ENCODE measurements at places on chromosomes 11 and 22.

GRCh38 chr22:35352214-35353111, 28.4 kb upstream of the HMOX1 start:
- DNase-seq: peak; percentile 20

GRCh38 chr11:62611705-62612365, 740 bp downstream of the EML3 start:
- peak; percentile 58 for DNase-seq

DNA sequence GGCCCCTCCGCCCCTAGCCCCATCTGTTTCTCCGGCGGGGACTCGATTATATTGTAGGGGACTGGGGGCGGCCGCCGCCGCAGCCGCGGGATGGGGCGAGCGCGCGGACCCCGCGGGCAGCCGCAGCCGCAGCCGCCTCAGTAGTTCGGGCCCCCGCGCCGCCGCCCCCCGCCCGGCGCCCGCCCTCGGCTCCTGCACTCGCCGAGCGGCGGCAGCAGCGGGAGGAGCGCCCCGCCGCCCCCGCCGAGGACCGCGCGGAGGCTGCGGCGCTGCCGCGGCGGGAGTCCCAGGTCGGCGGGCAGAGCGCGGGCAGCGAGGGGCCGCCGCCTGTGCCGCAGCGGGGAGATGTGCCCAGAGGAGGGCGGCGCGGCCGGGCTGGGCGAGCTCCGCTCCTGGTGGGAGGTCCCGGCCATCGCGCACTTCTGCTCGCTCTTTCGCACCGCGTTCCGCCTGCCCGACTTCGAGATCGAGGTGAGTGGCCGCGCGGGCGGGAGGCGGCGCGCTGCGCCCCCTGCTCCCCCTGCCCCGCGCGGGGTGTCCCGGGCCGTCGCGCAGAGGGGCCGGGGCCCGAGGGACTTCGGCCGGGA, at the start of gene CECR2:
CECR2 (plus strand) TSS at position 22 of the 587 bp plus-strand sequence; CDS start at position 346, 324 bp downstream.
- DNase-seq: peak; percentile 66

DNA sequence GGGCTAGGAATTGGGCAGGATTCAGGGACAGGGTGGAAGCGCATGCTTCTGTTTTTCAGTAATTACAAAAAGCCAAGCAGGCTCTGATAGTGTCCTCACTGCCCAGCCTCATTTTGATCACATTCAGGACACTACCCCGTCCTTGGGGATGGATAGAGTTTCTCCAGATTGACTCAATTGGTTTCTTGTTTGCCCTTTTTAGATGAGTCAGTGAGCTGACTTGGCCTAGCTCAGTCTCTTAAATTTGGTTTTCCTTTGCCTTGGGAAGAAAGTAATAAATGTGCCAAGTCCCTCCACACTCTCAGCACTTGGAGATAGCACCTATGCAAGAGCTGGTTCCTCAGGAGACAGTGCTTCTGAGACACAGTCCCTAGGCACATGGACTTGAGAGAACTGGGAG, 25.5 kb downstream of the DKK3 start:
- DNase-seq: no peak

DNA sequence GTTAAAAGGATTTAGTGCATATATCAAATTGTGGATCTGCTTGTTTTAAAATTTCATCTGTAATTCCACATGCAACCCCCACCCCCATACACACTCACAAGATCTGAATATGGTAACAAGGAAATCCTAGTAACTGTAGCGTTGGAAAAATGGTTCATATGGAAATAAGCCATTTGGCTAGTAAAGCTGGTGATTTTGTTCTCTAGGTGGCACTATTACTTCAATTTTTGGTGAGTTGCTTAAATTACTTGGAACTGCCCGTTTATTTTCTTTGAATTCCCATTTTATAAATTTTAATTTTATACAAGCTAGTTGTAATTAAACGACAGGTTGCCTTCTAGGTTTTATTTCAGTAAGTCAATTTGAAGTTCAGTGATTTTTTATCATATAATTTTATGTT, 5.3 kb downstream of the BDNF start:
- no peak for DNase-seq

GRCh38 chr11:44893846-44894617, 56.7 kb downstream of the TP53I11 start:
- peak; percentile 90 for DNase-seq

DNA sequence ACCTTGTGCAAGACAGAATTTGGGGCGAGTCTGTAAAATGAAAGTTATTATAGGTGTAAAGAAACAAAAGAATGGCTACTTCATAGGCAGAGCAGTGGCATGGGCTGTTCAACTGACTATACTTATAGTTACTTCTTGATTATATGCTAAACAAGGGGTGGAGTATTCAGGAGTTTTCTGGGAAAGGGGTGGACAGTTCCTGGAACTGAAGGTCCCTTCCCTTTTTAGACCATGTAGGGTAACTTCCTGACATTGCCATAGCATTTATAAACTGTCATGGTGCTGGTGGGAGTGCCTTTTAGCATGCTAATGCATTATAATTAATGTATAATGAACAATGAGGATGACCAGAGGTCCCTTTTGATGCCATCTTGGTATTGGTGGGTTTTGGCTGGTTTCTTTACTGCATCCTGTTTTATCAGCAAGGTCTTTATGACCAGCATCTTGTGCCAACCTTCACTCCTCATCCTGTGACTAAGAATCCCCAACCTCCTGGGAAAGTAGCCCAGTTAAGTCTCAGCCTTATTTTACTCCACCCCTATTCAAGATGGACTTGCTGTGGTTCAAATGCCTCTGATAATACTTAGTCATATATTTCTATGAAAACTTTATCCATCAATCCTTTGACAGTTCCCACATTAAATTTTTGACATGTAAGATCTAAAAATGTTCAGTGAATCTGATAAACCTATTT, 118.6 kb downstream of the ARHGAP42 start:
- DNase-seq: no peak

GRCh38 chr11:126890561-126890960, 110.0 kb downstream of the KIRREL3 start:
- peak; percentile 42 for DNase-seq

DNA sequence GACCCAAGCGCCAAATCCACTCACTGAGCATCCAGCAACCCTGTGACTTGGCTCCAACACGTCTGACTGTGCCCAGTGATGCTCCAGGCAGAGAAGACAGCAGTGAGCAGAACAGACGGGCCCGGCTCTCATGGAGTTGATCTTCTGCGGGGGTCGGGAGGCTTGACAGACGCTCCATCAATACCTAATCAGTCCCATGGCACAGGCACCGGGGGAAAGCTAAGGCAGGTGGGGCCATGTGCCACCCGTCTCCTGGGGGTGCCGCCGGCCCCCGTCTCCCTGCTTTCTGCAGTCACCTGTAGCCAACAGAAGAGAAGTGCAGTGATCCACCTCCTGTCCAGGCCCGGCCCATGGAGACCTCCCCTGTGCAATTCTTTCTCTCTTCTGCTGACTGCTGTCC, 47.5 kb downstream of the LINC01488 start:
- no peak for DNase-seq

GRCh38 chr11:62654297-62654696, 1.2 kb upstream of the INTS5 start:
- no peak for DNase-seq

DNA sequence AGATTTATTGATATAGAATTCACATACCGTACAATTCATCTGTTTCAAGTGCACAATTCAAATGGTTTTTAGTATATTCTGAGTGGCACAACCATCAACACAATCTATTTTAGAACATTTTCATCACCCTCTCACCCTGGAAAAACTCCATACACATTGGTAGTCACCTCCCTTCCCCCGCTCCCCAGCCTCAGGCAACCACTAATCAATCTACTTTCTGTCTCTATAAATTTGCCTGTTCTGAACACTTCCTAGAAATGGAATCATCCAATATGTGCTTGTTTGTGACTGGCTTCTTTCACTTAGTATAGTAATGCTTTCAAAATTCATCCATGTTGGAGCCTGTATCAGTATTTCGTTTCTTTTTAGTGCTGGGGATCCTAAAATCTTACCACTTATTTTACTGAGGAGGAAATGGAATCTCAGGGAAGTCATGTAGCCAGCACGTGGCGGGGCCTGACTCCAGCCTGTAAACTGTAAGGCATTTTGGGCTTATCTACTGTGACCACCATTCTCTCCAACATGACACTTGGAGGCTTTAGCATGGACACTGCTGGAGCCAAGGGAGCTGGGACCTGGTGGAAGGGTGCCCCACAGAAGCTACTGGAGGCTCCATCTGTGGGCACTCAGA, 905 bp upstream of the UCP3 start:
- DNase-seq: peak; percentile 6

DNA sequence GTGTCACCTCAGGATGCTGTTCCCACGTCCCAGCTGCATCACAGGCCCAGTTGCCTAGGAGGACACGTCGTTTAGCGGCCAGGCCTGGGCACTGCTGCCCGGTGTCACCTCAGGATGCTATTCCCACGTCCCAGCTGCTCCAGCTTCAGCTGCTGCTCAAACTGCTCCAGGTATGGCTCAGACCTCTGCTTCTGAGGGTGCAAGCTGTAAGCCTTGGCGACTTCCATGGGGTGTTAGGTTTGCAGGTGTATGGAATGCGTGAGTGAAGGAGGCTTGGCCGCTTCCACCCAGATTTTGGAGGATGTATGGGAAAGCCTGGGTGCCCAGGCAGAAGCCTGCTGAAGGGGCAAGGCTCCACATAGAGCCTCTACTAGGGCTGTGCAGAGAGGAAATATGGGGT, 205.3 kb upstream of the B3GAT1 start:
- DNase-seq: no peak

GRCh38 chr11:96228910-96229309, 114.1 kb downstream of the MAML2 start:
- no peak for DNase-seq

DNA sequence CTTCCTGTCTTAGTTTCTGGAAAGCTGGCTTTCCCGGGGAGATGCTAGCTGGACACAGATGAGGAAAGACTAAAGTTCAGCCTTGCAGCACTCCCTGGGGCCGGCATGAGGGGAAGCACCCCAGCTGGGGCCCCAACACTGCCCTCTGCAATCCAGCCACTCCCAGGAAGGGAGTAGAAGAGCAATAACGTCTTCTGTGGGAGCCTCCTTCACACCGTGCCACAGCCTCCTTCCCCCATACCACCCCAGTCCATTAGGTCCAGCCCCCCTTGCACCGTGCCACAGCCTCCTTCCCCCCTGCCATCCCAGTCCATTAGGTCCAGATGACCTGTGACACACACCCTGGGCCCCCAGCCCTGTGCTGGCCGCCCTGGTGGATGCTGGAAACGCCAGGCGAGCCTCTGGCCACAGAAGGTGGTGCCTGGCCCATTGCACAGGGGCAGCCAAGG, 44.1 kb upstream of the PRDM11 start:
- no peak for DNase-seq

DNA sequence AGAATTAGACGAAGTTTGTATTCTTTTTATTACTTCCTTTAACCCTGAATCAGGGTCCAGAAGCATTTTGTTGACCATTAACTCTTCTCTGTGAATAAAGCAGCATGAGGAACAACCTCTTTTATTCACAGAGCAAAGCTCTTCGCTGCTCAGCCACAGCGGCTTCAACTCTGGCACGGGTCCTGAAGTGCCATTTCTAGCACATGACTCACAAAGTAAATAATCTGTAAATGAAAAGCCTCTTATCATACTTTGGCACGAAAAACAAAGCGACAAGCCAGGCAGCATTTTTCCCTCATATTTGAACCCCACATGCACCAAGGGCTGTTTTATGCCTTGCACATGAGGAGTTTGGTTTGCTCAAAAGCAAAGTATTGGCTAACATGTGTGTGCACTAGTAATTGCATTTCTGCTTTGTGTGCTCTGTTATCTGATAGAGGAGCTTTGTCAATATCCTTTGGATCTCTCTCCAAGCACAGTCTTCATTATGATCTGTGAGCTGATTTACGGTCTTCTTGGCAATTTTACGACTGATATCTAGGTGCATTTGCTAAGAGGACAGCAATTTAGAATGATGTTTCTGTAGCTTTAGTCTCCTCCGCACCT, 33.0 kb upstream of the APOBEC3A start:
- no peak for DNase-seq

- DNase-seq: no peak
These were observed 8.2 kb downstream of the ROBO4 start for GRCh38 chr11:124889191-124890091.

DNA sequence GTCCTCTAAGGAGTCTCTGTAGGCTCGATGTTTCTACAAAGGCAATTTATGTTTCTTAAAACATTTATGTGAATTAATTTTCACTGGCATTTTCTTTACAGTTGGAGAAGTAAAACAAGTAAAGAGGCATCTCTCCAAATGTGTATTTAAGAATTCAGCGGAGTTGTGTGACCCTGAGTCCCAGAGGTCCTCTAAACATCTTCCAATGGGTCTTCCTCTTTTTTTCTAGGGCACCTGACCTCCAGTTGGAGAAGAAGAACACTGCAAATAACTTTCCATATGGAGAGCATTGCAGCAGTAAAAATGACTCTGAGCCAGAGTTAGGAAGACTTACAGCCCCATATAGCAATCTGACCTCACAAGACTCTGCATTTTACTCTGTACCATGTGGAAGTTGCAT, 480.5 kb upstream of the RAG2 start:
- DNase-seq: no peak

DNA sequence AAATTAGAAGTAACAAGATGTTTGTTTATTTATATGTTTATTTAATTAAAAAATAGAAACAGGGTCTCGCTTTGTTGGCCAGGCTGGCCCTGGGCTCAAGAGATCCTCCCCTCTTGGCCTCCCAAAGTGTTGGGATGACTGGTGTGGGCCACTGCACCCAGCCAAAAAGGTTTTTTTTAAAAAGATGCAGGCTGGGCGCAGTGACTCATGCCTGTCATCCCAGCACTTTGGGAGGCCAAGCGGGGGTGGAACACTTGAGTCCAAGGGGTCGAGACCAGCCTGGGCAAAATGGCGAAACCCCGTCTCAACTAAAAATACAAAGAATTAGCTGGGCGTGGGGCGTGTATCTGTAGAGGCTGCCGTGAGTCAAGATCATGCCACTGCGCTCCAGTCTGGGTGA, 13.4 kb downstream of the DRD4 start:
- no peak for DNase-seq

DNA sequence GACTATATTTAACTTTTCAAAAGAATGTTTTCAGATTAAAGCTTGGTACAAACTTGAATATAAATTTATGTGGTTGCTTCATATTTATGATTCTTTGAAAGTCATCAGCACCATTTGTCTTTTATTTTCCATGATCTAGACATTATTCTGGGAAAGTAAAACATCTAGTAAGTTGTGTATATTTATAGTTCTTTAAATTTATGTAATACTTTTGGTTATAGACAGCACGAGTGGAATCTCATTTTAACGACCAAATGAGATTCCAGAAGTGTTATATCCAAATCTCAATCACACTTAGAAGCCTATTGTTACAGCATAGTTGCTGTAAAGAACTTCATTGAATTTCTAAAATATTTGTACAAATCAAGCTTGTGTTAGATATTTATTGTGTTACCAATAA, 212.3 kb downstream of the DDX10 start:
- no peak for DNase-seq

GRCh38 chr11:10308201-10308954, 3.5 kb downstream of the ADM start:
- no peak for DNase-seq
